ENCODE measurements at places on chromosomes 2 and 18. TPM values are rescaled to one million over a fixed set of nuclear protein-coding genes. Genes with fewer than 3 reads are reported as not detected.

TLX2 gene
- not detected for total RNA-seq

CXCR1 gene
- total RNA-seq, result 0.12 TPM

HOXD4 gene
- total RNA-seq, result not detected

CCDC121 gene
- 1.3 TPM for total RNA-seq

CLEC4F gene
- not detected for total RNA-seq

FBXO11 gene
- total RNA-seq, result 107 TPM

SCN1A gene
- total RNA-seq, result not detected

FOXI3 gene
- not detected for total RNA-seq

B4GALT6 gene
- 1.7 TPM for total RNA-seq

CNTNAP5 gene
- not detected for total RNA-seq

SPHKAP gene
- not detected for total RNA-seq

KCNG2 gene
- total RNA-seq, result not detected

DNAH6 gene
- 1.9 TPM for total RNA-seq

HAAO gene
- 21.0 TPM for total RNA-seq

All from B cell (primary cell).